Endothelial cell of coronary artery (primary cell): ENCODE measurements at places on chromosomes 16 and 17. TPM values are rescaled to one million over a fixed set of nuclear protein-coding genes. Genes with fewer than 3 reads are reported as not detected.

ST6GALNAC1 gene
- total RNA-seq = 0.27 TPM in 1 of 2 replicates, not detected in the other

ADORA2B gene
- 6.7 and 12.5 TPM in 2 replicates for total RNA-seq

ZMYND15 gene
- under 0.01 TPM in 1 of 2 replicates, not detected in the other for total RNA-seq

SLC16A13 gene
- total RNA-seq = 0.54 and 1.4 TPM in 2 replicates

FAM171A2 gene
- 4.6 and 9.5 TPM in 2 replicates for total RNA-seq

GDPD1 gene
- total RNA-seq = 2.5 and 2.6 TPM in 2 replicates
